ENCODE measurements at places on chromosomes 16 and 17.

- no peak for DNase-seq
These were observed 47.9 kb downstream of the WDR59 start for GRCh38 chr16:74936902-74937560.

DNA sequence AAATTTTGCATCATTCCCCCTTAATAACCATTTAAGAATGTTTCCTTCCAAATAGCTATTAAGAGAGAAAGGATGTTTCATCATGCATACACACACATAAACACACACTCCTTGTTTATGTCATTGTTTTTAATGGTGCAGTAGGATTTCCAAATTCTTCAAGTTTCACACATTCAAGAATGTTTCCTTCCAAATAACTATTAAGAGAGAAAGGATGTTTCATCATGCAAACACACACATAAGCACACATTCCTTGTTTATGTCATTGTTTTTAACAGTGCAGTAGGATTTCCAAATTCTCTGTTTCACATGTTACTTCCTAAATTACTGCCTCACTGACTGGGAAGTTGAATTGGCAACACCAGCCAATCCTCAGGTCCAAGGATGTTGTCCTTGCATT is 7.8 kb downstream of the TOX3 start:
- DNase-seq, result no peak

- DNase-seq, result no peak
These were observed 71.5 kb upstream of the RCVRN start for GRCh38 chr17:9976283-9977179.

GRCh38 chr17:6591599-6592158 is 35.3 kb upstream of the PITPNM3 start:
- no peak for DNase-seq

- no peak for DNase-seq
These were observed 37.5 kb upstream of the CIBAR2 start for GRCh38 chr16:85149776-85150175.

DNA sequence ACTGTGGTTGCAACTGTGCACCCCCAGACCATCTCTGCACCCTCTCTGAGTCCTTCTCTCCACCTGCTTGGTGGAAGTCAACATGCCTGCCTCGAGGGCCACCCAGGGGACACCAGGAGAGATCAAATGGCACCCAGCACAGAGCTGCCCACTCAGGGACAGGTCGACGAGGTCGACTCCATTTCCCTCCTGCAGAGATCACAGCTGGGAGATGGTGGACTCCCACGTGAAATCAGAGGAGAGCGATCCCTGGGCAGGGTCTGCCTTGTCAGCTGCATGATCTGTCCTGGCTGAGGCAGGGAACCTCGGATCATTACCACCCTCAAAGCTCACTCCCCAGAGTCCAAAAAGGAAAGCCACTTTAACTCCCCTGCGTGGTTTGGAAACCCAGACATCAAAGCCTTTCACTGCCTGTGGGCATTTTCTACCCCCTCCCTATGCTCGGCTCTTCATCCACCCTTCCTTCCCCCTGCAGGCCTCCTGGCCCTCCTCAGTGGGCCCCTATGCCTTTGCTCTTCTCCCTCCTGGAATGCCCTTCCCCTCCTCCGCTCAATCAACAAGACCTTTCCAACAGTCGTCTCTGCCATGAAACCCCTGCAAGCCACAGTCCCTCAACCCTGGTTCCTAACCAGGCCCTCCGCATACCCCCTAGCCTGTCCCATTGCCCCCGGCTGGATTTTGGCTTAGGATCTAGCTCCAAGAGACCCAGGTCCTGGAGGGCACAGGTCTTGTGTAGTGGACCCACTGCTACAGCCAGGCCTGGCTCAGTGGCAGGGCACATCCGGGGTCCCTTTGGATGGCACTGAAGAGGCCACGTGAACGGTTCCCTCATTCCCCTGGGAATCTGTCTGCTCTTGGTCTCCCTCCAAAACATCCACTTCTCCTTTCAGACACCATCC is 103.8 kb upstream of the RPL38 start:
- no peak for DNase-seq

GRCh38 chr17:9707948-9708347 is 62.6 kb downstream of the USP43 start:
- DNase-seq, result no peak

DNA sequence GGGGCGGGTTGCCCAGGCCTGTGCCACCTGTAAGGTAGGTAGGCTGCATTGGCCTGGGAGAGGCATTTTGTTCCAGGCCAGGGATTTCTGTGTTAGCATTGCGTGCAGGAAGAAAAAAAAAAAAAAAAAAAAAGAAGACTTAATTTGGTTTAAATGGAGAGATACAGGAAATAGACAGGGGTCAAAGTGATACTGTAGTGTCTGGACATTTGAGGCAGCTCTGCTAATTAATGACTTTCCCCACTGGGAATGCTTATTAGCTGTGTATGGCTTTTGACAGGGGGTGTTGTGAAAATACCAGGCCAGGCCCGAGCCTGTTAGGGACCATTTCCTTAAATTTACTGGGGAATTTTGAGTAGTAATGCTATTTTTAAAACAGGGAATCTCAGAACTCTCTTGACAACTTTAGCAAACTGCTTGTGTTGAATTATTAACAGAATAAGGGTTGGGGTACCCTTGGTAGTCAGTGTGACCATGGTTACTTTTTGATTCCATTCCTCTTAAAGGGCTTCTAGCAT is 1.0 kb downstream of the MAP2K4 start:
- no peak for DNase-seq

- no peak for DNase-seq
These were observed 6.1 kb downstream of the TMEM235 start for GRCh38 chr17:78237401-78238012.

DNA sequence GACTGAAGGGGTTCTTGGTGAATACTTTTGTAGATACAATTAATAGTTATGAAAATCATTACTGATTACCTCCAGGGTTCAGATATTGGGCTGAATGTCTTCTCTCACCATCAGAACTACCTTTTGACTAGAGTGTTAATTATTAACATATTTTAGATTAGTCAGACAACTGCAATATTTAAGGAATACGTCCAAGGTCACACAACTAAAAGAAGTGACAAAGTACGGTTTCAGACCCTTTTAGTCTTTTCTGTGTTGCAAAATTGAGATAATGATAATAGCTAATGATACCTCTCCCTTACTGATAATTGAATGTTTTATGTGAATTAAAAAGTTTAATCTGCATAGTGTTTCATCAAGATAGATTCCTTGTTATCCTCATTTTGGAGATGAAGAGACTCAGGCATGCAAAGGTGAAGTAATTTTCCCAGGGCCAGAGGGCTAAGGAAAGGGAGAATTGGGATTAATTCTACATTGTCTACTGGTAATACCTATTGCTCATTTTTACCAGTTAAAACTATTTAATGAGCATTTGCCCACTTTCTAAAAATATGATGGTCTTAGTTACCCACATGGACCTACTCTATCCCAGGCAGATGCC is 107.3 kb downstream of the WWOX start:
- DNase-seq, result no peak

DNA sequence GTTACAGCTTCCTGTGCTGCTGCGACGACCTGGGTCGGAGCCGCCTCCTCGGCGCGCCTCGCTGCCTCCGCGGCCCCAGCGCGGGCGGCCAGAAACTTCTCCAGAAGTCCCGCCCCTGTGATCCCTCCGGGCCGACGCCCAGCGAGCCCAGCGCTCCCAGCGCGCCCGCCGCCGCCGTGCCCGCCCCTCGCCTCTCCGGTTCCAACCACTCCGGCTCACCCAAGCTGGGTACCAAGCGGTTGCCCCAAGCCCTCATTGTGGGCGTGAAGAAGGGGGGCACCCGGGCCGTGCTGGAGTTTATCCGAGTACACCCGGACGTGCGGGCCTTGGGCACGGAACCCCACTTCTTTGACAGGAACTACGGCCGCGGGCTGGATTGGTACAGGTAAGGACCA is 746 bp downstream of the HS3ST2 start:
- DNase-seq, result no peak

DNA sequence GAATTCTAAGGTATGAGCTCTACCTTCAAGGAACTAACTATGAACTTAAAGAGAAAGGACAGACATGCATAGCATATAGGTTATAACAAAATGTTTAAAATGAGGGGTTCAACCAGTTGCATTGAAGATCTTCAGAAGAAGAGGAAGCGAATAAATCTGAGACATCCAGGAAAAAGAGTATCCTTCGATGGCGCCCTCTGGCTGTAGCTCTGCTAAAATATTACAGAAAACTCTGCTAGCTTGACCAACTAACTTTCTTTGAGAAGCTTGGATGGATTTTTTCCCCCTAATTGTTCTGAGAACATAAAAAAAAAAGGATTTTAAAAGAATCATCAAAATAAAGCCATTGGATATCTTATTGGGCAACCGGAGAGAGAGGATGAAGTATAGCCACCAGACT is 659.9 kb upstream of the SOX9 start:
- no peak for DNase-seq

Data from RWPE2 (cell line).